Psoas muscle (tissue), 8 donors: ENCODE measurements at places on chromosomes 6 and 20. TPM values are rescaled to one million over a fixed set of nuclear protein-coding genes. Genes with fewer than 3 reads are reported as not detected.

- DNase-seq: no peak
These were observed 63.9 kb upstream of the SLCO4A1 start for GRCh38 chr20:62578294-62578897.

GRCh38 chr20:60408435-60408834 lies 450.2 kb downstream of the CDH26 start:
- DNase-seq: no peak

DNA sequence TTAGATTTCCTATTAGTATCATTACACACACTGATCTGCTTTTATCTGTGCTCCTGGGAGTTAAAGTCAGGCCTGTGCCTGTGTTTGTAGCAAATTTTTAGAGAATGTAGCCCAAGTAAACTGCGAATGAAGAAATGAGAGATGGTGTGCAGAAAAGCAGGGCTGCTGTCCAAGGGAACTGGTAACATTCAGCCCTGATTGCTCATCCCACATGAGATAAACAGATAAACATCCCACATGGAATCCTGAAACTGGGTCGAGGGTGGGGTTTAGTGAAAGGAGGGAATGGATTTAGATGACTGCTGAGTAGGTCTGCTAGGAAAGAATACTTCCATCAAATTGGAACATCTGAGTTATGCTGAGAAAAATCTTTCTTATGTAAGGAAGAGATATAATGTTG lies 69.1 kb downstream of the GRIK2 start:
- DNase-seq: no peak

- no peak for DNase-seq
These were observed 83.6 kb downstream of the CEP57L1 start for GRCh38 chr6:109178921-109179320.

- peak; percentile 76 for DNase-seq
These were observed 89.1 kb upstream of the PHACTR3 start for GRCh38 chr20:59515013-59515905.

DNA sequence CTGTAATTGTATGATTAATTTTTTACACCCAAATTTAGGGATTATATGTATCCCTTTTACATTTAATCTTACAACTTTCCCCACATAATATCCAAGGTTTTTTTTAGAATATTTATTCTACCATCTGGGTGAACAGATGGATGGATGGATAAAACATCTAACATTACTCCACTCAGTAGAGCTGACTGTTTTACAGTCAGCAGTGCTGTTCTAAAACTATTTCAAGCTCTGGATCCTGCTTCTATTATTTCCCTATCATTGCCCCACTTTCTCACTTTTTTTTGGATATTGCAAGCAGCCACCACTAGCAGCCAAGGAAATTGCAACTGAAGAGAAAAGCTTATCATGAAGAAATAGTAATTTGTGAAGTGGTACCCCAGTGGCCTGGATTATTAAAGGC lies 173.7 kb downstream of the ARHGAP18 start:
- no peak for DNase-seq

DNA sequence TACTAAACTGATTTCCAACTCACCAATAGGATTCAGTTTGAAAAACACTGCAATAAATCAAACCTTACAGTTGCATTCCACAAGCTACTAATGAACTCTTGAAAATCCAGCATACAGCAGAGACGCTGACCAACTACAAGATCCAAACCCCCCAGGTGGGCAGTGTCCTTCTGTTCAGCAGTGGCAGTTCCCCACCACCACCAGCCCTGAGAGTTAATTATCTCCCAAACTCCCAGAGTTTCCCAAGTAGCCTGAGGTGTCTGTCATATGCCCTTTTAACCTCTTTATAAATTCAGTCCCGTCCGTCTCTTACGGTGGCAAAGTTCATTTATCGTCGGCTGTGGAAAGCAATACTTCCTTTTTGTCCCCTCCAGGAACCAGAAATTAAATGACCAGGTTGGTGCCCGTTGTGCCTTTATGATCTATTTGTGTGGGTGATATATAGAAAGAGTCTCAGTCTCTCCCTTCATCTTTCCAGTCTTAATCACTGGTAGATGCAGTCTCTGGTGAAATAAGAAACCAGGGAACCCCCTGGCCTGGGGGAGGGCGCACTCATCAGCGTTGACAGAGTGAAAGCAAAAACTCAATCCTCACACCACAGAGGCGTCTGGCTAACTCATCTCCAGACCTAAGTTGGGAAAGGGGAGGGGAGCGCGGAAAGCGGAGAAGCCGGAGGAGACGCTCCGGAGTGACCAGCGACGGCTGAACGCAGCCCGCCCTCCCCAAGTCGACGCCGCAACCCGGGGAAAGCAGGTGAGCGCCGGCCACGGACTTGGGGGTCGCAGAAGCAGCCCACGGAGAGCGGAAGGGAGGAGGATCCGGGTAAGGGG lies 717 bp downstream of the MRPL14 start:
- DNase-seq: peak; percentile 82

Gene GLP1R
- not detected for polyA plus RNA-seq

Gene ACOT8
- 32.9 TPM for polyA plus RNA-seq

Gene ZC3H12D
- polyA plus RNA-seq: 0.17 TPM
